ENCODE measurements at places on chromosomes 5 and 9.

DNA sequence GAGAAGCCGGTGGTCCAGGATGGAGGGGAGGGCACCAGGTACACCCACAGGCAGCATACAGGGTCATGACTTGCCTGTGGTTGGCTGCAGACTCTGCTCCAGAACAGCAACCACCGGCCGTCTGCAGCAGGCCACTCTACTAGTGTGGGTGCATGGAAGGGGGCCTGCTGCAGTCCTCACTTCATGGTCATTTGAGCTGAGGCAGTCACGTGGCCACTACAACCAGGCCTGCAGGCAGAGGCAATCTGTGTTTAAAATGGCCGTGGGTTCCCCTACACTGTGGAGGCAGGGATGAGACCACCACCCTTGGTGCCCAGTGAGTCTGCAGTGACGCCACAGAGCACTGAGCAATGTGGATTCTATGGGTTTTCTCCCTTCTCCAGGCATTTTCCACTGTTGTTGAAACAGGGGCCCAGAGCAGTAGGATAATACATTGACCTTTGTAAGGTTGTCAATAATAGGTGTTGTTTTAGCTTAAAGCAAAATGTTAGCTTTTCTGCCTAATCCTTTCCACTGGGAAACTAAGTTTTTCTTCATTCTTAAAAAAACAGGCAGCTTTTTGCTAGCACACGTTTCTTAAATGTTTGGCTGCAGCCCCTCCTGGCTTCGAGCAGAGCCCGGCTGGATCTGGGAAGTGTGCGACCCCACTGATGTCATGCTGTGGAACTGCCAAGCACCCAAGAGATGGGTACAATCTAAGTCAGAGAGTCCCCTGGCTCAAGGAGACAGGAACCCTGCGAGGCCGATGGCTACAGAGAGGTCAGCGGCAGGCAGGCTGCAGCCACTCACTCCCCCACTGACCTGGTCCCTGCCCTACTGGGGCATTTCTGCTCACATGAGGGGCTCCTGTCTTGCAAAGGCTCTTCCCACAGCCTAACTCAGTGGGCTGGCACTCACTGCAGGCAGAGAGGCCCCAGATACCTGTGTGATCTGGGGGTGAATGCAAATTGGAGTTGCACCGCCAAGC lies 21.2 kb downstream of the GADD45G start:
- no peak for DNase-seq

GRCh38 chr9:75372499-75373268 lies 284.4 kb downstream of the OSTF1 start:
- DNase-seq: no peak

GRCh38 chr5:82684165-82684564 lies 393.0 kb downstream of the TMEM167A start:
- DNase-seq: no peak

DNA sequence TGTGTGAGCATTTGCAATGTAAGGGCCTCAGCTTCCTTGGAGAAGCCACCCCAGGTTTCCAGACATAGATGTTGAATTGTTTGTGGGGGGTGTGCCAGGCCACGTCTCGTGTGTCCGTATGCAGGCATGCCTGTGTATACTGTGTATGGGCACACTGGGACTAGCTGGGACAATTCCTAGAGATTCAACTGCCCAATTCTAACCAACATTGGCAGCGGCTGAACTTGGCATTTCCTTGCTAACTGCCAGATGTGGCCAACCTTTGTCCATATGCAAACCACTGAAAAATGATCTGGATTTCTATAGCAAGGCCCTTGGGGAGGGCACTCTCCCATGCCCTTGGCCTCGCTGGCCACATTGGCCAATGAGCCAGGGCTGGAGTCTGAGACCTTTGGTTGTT lies 50.3 kb downstream of the SAR1B start:
- no peak for DNase-seq

DNA sequence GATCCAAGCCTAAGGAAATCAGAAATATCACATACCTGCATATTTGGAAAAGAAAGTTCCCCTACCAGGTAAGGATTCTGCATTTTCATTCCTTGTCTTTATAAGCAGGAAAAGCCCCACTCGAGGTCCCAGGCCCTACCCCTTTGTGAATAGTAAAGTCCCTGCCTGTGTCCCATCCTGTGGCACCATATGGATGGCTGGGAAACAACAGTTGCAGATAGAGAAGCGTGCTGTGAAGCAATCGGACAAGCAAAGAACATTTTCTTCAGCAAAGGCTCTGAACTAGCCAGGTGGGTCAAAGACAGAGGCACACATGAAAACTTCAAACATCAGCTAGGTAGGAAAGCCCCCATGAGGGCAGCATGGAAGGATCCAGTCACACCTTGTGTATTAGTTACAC lies 169.3 kb downstream of the NR2F1-AS1 start:
- no peak for DNase-seq

DNA sequence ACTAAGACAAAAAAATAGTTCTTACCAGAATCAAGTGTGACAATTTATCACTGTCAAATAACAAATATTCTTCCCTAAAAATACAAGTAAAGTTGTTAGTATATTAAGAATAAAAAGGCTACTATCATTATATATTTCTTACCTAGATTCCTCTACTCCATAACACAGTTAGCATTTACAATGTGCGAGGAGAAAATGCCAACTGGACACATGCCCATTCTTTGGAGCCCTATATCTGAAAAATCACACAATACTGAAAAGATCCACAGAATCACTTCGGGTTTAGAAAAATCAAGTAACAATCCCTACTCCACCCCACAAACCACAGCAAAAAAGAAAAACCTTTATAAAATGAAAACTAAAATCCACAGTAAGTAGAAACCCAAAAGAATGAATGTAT lies 70.9 kb downstream of the PKD2L2 start:
- no peak for DNase-seq

GRCh38 chr9:134010310-134011173 lies 14.7 kb upstream of the BRD3OS start:
- DNase-seq: no peak

- no peak for DNase-seq
Observed at GRCh38 chr5:91706785-91707520, 323.8 kb upstream of the ARRDC3 start.

- DNase-seq: no peak
Observed at GRCh38 chr9:83294816-83295215, 231.9 kb upstream of the RASEF start.

GRCh38 chr5:75507841-75508240 lies 3.6 kb downstream of the CERT1 start:
- no peak for DNase-seq

- DNase-seq: no peak
Observed at GRCh38 chr5:58715997-58716656, 133.3 kb downstream of the RAB3C start.

DNA sequence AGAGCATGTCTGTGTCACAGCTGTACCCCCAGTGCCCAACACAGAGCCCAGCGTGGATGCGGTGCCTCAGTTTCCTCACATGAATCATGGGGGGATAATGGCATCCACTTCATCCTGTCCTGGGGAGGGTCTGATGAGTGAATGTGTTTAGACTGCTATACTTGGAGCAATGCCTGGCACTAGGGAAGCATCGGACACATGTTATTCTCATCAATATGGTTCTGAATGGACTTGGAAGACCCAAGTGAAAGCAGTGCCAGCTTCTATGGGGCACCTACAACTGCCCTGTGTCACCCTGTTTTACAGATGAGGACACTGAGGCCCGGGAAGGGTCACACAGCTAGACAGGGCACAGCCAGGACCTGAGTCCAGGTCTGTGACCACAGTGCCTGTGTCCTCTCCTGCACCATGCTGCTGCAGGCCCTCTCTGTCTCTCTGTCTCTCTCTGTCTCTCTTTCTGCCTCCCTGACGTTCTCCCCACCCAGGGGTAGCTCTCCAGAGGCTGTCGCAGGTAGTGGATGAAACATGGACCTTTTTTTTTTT lies 42.3 kb upstream of the NEK6 start:
- no peak for DNase-seq

GRCh38 chr5:2135833-2136232 lies 253.1 kb upstream of the IRX4 start:
- DNase-seq: no peak

DNA sequence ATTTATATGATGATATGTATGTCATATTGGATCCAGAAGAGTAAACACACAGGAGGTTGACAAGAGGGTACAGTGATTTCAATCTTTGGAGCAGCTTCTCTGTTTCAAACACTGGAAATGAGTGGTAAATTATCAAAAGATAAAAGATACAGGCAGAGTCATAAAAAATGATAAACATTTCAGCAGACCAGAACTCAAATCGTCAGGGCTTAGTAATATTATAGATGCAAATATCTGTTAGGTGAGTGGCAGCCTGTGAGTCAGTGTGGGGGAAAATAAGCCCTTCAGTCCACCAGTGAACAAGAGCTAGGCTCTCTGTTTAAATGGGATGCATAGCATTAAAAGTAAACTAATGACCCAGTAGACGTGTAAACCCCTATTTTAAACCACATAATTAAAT lies 1378.1 kb downstream of the EFNA5 start:
- no peak for DNase-seq

- DNase-seq: no peak
Observed at GRCh38 chr5:2904399-2904798, 152.9 kb upstream of the IRX2 start.

- DNase-seq: no peak
Observed at GRCh38 chr9:113625486-113625885, 162.0 kb downstream of the RGS3 start.

- no peak for DNase-seq
Observed at GRCh38 chr5:147393874-147394672, 115.8 kb downstream of the DPYSL3 start.

DNA sequence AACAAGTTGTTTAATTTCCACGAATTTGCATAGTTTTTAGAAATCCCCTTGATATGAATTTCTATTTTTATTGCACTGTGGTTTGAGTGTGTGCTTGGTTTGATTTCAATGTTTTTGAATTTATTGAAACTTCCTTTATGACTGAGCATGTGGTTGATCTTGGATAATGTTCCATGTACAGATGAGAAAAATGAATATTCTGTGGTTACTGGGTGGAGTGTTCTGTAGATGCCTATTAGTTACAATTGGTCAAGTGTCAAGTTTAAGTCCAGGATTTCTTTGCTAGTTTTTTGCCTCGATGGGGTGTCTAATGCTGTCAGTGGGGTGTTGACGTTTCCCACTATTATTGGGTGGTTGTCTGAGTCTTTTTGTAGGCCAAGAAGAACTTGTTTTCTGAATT lies 319.5 kb upstream of the ACTBL2 start:
- DNase-seq: no peak

GRCh38 chr5:112657804-112658203 lies 79.9 kb upstream of the APC start:
- DNase-seq: no peak

DNA sequence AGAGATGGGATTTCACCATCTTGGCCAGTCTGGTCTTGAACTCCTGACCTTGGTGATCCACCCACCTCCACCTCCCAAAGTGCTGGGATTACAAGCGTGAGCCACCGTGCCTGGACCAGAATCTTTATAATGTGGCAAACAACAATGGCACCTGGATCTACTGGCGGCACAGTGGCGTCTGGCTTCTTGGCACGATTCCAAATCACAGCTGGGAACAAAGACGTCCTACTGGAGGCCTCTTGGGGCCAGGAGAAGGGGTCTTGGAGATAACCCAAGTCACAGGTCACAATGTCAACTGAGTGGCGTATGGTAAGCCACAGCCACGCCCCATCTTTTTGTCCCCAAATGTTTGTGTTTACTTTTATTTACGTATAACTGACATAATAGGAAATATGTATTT lies 77.8 kb upstream of the RAPGEF1 start:
- peak; percentile 29 for DNase-seq

GRCh38 chr5:148808864-148809642 lies 17.4 kb upstream of the ADRB2 start:
- no peak for DNase-seq

DNA sequence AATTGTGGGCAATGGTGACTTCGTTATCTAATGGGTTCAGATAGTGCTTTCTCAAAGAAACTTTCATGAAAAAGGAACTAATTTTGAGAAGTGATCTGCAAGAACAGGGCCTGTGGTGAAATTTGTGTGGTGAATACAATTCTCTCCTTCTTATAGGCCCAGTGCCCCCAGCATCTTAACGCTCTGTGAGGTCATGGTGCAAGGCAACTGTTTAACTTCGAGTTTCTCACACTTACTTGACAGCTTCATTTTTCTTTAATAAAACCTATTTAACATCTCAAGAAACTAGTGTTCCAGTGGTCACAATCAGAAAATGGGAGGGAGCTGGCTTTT lies 69.2 kb downstream of the FAM114A2 start:
- no peak for DNase-seq

- no peak for DNase-seq
Observed at GRCh38 chr9:127214421-127215267, 49.9 kb upstream of the GARNL3 start.

DNA sequence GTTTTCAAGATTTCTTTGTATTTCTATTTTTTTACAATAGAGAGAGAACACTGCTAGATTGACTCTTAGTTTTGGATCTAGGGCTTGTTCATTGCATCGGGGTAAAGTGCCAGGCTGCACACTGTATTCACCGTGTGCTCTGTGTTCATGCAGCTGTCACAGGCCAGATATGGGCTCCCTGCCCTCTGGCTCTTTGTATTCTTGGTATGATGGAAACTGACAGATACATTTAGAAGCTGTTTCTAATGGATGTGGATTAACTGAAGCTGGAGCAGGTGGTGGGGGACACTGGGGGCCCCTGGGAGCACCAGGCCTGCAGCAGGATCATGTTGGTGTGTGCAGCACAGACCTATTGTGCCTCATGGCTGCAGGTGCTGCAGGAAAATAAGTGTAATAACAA lies 28.0 kb downstream of the SLC36A1 start:
- no peak for DNase-seq

DNA sequence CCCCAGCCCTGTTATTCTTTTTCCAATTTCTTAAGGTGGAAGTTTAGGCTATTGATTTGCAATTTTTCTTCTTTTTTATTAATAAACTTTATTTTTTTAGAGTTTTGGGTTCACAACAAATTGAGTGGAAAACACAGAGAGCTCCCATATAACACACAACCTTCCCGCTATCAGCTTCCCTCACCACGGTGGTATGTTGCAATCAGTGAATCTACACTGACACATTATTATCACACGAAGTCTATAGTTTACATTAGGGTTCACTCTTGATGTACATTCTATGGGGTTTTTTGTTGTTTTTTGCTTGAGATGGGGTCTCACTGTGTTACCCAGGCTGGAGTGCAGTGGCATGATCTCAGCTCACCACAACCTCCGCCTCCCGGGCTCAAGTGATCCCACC lies 4.8 kb upstream of the NFX1 start:
- no peak for DNase-seq

GRCh38 chr9:96758845-96759673 lies 18.8 kb downstream of the ZNF510 start:
- no peak for DNase-seq

DNA sequence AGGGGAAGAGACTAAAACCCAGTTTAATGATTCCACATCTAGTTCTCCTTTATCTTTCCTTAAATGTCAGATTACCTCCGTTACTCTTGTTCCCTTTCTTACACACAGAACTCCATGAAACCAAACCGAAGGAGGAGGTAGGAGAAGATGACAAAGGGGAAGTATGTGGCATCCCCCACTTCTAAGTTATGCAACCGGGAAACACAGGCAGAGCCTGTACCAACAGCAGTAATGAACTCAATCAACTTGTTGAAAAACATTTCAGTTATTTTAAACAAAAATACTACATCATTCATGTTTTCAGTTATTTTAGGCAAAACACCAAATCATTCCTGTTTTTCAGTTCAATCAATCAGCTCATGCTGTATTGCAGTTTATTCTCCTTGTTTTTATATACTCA lies 101.8 kb downstream of the PCSK1 start:
- no peak for DNase-seq

- DNase-seq: no peak
Observed at GRCh38 chr9:129739432-129739831, 13.4 kb downstream of the PTGES start.

- DNase-seq: no peak
Observed at GRCh38 chr9:135122316-135122715, 34.8 kb downstream of the OLFM1 start.
